NCI-H524 (cell line): ENCODE measurements at places on chromosomes 2 and 18.

- DNase-seq: peak; percentile 45
These were observed 22.4 kb upstream of the NRP2 start for GRCh38 chr2:205659922-205660321.

- DNase-seq: no peak
These were observed 37.1 kb upstream of the FEZ2 start for GRCh38 chr2:36634981-36635597.

- no peak for DNase-seq
These were observed 19.4 kb downstream of the COL4A3 start for GRCh38 chr2:227183657-227184367.

GRCh38 chr2:123080331-123080730 is 944.8 kb upstream of the CNTNAP5 start:
- no peak for DNase-seq

DNA sequence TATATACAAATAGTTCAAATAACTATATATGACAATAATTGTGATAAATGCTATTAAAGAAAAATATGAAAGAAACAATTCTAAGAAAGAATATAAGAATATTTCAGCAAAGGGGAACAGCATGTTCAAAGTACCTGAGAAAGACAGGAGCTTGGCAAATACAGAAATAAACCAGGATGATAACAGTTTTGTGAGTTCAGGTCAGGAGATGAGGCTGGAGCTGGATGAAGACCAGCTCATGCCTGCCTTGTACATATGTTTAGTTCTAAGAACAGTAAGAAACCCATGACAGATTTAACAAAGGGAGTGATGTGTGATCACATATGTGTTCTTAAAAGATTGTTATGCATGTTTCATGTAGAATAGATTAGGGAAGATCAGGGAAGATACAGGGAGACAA is 98.2 kb downstream of the R3HDM1 start:
- DNase-seq: no peak

GRCh38 chr18:7196421-7196820 is 34.5 kb upstream of the LRRC30 start:
- no peak for DNase-seq

GRCh38 chr2:241836292-241836691 is 22.4 kb downstream of the PDCD1 start:
- no peak for DNase-seq

GRCh38 chr2:43462866-43463641 is 132.8 kb downstream of the THADA start:
- DNase-seq: no peak

DNA sequence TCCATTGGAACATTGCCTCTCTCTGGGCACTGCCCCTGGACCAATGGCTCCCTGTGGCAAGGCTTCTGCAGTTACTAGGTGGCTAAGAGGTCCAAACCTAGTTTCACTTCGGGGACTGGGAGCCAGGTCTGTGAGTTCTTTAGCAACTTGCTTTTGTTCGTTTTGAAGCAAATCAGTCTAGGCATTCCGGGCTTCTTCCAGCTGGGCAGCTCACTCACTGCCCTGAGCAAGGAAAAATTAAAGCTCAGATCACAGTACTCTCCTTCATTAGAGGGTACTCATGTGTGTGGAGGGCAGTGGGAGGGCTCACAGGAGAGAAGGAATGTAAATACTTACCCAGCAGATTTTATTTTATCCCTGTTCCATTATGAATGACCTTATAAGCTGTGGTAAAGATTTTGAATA is 80.3 kb downstream of the SPP2 start:
- no peak for DNase-seq

- no peak for DNase-seq
These were observed 100.3 kb downstream of the MBP start for GRCh38 chr18:77032181-77032701.

DNA sequence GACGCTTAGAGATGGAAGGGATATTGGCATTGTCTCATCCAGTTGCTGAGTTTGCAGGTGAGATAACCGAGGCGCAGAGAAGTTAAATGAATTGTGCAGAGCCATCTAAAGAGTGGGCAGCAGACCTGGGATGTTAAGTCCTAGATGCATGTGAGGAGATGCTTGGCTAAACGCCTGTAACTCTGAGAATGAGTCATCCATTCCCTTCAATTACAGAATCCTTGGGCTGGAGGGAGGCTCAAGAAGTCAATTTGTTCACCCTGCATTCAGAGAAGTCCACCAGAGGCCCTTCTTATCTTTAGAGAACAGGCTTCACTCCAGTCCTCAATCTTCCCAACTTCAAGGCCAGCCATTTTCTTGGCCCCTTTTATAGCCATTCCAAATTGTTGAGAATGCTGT is 1.6 kb downstream of the EHD3 start:
- no peak for DNase-seq

DNA sequence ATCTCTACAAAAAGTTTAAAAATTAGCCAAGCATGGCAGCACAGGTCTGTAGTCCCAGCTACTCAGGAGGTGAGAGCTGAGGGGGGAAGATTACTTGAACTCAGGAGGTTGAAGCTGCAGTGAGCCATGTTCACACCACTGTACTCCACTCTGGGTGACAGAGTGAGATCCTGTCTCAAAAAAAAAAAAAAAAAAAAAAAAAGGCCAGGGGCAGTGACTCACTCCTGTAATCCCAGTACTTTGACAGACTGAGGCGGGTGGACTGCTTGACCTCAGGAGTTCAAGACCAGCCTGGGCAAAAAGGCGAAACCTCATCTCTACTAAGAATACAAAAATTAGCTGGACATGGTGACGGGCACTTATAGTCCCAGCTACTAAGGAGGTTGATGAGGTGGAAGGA is 37.0 kb downstream of the PUM2 start:
- DNase-seq: no peak

- DNase-seq: no peak
These were observed 1919.9 kb upstream of the LRRTM1 start for GRCh38 chr2:82224301-82224940.

GRCh38 chr18:77944533-77944932 is 694.9 kb downstream of the GALR1 start:
- no peak for DNase-seq

DNA sequence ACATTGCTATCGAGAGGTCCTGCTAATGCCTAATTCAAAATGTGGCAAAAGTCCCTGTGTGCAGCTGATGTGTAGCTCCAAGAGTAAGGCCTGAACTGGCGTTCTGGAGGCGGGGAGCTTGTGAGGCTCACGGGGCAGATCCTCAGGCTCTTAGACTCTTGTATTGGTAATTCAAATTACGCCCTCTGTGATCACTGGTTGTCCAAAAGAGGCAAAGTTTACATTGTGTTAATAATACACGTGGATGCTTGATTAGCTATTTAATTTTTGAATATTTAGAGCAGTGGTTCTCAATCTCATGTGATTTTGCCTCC is 12.4 kb upstream of the CRYGA start:
- DNase-seq: no peak

GRCh38 chr2:181790716-181791649 is 100.5 kb upstream of the ITPRID2 start:
- no peak for DNase-seq

GRCh38 chr2:190974629-190975361 is 39.2 kb downstream of the STAT1 start:
- DNase-seq: no peak

- DNase-seq: no peak
These were observed 85.2 kb downstream of the GLI2 start for GRCh38 chr2:120820953-120821279.

- no peak for DNase-seq
These were observed 473.3 kb upstream of the HS6ST1 start for GRCh38 chr2:128791985-128792320.

GRCh38 chr18:79395761-79396404 is at the start of gene NFATC1:
Gene NFATC1 (plus strand): TSS chr18:79395930. CDS start chr18:79396225, 295 bp downstream.
- DNase-seq: no peak

- no peak for DNase-seq
These were observed 556.7 kb upstream of the ACVR2A start for GRCh38 chr2:147288131-147288530.

- peak; percentile 29 for DNase-seq
These were observed 1.7 kb downstream of the MIB1 start for GRCh38 chr18:21742315-21742687.

DNA sequence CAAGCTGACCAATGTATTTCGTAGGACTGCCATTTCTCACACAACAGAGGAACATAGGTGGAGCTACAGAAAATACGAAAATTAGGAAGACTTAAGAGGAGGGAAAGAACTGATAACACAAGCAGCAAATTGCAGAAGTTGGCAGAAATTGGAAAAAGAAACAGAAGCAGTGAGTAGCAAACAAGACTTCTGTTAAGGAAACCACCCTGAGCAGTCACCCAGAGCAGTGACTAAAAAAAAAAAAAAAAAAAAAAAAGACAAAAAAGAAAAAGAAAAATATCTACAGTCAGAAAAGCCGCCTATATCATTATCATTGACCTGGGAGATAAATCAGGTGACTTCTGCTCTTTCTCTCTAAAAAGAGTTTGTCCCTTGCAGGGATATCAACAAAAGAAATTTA is 21.4 kb downstream of the STK17B start:
- no peak for DNase-seq

DNA sequence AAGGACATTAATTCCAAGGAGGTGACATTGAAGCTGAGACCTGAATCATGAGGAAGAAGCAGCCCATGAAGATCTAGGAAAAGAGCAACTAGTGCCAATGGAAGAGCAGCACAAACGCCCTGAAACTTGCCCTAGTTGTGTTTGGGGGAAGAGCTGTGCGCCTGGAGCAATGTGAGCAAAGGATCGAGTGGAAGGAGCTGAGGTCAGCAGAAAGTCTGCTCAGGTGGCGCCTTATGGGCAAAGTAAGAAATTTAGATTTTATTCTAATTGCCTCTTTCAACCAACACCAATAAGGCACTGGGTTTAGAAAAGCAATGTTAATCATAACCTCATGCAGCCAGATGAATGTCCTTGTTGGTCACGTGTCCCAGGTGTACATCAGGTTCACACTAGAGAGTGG is 226.0 kb upstream of the THSD7B start:
- DNase-seq: no peak

- DNase-seq: no peak
These were observed 274.8 kb upstream of the NCKAP5 start for GRCh38 chr2:133843091-133843490.

GRCh38 chr2:161068670-161069069 is 91.6 kb upstream of the TANK start:
- DNase-seq: no peak

GRCh38 chr2:112783187-112783714 is 1.0 kb downstream of the IL1A start:
- no peak for DNase-seq

- DNase-seq: no peak
These were observed 1604.2 kb downstream of the LRP1B start for GRCh38 chr2:140526575-140526974.

DNA sequence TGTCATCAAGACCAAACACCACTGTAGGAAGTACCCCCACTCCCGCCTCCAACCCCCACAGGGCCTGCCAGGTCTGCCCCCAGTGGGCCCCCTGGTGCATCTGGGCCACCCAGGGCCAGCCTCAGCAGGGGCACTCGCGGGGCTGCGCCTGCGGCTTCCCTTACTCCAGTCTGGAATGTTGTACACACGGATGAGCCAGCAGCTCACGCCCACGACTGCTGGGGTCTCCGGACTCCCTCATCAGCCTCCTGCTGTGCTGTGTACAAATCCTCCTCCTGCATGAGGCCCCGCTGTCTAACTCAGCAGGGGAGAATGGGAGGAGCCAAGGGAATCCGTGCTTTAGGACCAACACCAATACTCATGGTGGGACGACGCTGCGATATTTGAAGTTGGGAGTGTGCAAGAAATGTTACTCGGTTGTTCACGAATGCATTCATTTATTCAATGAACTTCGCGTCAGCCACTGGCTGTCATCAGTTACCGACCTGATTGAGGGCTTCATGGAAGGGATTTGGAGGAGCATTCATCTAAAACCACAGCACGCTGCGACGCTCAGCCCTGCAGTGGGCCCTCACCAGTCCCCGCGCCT is 654 bp upstream of the ASB1 start:
- peak; percentile 33 for DNase-seq

- no peak for DNase-seq
These were observed 78.2 kb upstream of the MGAT4A start for GRCh38 chr2:98809116-98809515.

GRCh38 chr2:217645896-217646295 is 356.9 kb downstream of the TNS1 start:
- DNase-seq: no peak

DNA sequence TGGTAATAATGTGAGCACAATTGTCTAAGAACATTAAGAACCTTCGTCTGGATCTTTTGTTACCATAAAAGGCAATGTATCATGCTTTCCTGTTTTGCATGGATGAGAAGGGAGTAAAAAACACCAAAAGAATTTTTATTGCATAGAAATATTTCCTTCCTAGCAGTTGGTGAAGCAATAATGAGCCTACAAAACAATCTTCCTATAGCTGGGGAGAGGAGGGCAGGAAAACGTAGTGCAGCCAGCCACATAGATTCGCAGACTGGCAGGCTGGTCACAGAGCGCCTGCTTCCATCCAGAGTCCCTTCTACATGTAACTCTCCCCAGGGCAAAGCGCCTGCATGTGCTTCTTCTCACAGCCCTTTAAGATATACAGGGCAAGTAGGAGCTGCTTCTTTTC is 190.4 kb downstream of the BABAM2 start:
- DNase-seq: no peak

DNA sequence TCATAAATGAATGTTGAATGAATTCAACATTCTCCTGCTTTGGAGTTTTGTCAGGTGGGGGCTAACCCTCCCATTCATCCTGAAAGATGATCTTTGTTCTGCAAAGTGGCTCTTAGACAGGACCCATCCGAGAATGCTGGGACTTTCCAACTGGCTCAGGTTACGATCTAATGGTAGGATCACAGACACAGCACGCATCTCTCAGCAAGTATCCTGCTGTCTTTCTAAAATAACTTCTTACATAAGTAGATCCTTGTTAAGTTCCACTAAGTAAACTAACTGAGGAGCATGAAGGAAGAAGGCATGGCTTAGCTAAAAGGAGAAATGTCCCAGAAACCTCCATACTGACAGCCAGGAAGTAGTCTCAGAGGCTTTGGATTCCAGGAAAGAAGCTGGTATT is 23.7 kb downstream of the CYP27A1 start:
- peak; percentile 56 for DNase-seq

GRCh38 chr2:119393971-119394748 is 27.4 kb downstream of the DBI start:
- no peak for DNase-seq

DNA sequence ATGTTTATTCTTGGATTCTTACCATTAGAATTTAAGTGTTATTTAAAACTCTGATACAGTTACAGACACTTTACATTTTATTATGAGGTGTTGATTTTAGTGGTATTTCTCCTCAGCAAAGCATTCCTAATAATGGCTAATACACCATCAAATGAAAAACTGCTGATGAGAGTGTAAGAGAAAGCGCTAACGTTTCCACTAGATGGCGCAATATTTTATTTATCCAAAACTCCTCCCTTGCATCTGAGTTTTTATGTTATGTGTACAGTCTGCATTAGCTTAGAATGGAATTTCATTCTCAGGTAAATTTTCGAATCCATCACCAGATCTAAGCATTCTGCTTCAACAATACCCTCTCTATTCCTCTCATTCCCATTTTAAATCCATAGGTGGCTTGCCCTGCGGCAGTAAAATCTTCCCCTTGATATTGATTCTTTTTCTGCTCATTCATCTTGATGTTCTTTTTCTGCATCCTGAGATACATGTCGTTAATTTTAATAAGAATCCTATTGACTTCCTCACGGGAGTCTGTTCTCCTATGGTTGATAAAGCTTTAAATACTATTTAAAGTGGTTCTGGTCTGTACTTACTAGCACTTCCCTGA is 53.9 kb downstream of the PRKRA start:
- DNase-seq: no peak
